ENCODE measurements at places on chromosomes 5 and 9.

GRCh38 chr5:684751-685216 is 8.4 kb downstream of the TPPP start:
- no peak for DNase-seq

- DNase-seq, result no peak
Observed at GRCh38 chr5:83219495-83219894, 142.1 kb downstream of the XRCC4 start.

GRCh38 chr9:88800329-88800682 is 191.0 kb upstream of the S1PR3 start:
- no peak for DNase-seq

DNA sequence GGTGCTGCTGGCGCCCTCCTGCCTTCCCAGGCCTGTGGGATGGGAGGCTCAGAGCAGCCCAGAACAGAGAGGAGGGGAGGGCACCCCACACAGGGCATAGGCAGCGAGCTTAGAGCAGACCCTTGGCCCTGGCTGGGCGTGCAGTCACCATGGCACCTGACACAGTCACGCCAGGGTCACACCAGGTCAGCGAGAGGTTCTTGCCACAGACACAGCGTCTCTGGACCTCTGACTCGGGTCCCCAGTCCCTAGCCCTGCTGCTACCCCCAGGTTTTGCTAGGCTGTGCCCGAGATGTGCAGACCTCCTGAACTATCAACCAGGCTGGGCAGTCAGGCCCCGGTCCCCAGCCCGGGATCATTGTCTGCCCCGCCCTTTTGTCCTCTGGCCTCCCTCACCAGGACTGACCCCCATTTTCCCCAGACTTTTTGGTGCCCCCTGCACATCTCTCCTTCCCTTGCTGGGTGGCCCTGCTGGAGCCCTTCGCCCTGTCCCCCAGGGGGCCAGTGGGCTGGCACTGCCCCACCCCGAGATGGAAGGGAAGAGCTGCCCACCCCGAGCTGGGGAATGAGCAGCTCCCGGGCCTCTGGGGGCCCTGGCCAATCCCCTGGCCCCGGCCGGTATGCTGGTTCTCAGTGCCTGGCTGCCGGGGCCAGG is 24.5 kb upstream of the NOTCH1 start:
- no peak for DNase-seq

DNA sequence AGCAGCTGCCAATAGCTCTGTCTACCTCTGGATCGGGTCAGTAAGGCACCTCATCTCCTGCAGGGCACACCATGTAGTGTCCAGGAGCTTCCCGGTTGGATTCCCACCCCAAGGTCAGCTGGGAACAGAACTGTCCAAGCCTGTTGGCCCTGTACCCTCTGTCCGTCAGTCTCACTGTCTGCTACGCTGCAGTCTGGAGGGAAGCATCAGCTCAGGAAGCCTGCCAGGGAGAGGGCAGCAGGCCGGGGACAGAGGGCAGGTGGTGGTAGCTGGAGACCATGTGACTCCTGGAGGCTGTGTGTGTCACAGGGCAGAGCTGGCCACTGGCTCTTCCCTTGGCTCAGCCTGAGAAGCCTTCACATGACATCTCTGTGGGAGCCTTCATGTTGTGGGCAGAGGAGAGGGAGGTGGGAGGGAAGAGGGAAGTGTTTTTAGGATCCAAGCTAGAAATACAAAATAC is 134.5 kb downstream of the SEC61B start:
- DNase-seq, result no peak

DNA sequence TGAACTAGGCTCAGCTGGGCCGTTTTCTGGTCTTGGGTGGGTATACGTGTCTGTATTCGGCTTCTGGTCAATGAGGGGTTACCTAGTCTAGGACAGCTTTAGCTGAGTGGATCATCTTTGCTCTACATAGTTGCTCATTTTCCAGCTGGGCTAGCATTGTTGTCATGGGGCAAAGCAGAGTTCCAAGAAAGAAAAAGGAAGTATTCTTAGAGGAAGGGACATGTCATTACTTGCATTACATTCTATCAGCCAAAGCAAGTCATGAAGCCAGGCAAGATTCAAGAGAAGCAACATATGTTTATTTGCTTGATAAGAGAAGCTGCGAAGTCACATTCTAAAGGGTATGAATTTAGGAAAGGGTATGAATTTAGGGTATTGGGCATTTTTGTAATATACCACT is 396.5 kb downstream of the ZNF608 start:
- no peak for DNase-seq

Data from dermis blood vessel endothelial cell (primary cell).